ENCODE measurements at places on chromosomes 2 and 18.

- no peak overlapping the region for H3K27ac ChIP-seq
- no peaks in the 10 kb centered on the region for H3K36me3 ChIP-seq
- no peaks in the 10 kb centered on the region for H3K27me3 ChIP-seq
- ATAC-seq: no peak
Observed at GRCh38 chr2:50963734-50964133, 68.2 kb downstream of the NRXN1 start.

GRCh38 chr2:197312186-197312585, 1.6 kb upstream of the ANKRD44 start:
- H3K27ac ChIP-seq: no peak overlapping the region
- H3K4me1 ChIP-seq: peaks cover 8% of the 10 kb centered on the region
- no peak overlapping the region for H3K4me3 ChIP-seq
- H3K36me3 ChIP-seq: no peaks in the 10 kb centered on the region
- H3K27me3 ChIP-seq: no peaks in the 10 kb centered on the region
- no peak for ATAC-seq

- peak overlapping the region; percentile 1 for H3K27ac ChIP-seq
- H3K4me3 ChIP-seq: no peak overlapping the region
- no peak for ATAC-seq
- H3K36me3 ChIP-seq: no peaks in the 10 kb centered on the region
Observed at GRCh38 chr2:9982891-9983290, 31.4 kb downstream of the GRHL1 start.

- H3K27ac ChIP-seq: peak overlapping the region; percentile 81
- H3K27me3 ChIP-seq: no peaks in the 10 kb centered on the region
Observed at GRCh38 chr2:239318151-239318611, 82.6 kb downstream of the HDAC4 start.

- ATAC-seq: no peak
- no peak overlapping the region for H3K27ac ChIP-seq
- no peaks in the 10 kb centered on the region for H3K4me1 ChIP-seq
Observed at GRCh38 chr2:109396202-109397180, 217.3 kb downstream of the SEPTIN10 start.

GRCh38 chr2:241629762-241630435, 7.1 kb downstream of the THAP4 start:
- no peak overlapping the region for H3K27ac ChIP-seq
- no peak for ATAC-seq
- H3K27me3 ChIP-seq: no peaks in the 10 kb centered on the region
- H3K4me3 ChIP-seq: no peak overlapping the region

Data from gastroesophageal sphincter (tissue), 4 donors.